ENCODE measurements at places on chromosomes 5 and 9.

GRCh38 chr5:110477911-110478310 is 248.6 kb downstream of the TMEM232 start:
- DNase-seq = no peak

- DNase-seq = no peak
These were observed 69.4 kb downstream of the TLE1 start for GRCh38 chr9:81620002-81620390.

DNA sequence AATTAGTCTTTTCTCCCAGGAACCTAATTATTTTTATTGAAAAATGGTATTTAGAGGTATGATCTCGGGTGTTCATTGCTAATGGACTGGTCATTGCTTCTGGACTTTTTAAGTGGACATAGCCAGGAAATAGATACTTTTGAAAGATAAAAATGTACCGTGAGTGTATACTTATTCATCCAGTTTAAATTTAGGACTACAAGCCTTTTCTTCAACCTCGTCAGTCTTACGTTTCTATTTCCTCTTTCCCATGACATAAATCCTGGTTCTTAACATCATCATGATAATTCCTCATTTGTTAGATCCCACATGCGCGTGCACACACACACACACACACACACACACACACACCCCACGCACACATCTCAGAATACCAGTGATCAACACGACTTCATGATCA is 15.1 kb downstream of the PDE8B start:
- no peak for DNase-seq

DNA sequence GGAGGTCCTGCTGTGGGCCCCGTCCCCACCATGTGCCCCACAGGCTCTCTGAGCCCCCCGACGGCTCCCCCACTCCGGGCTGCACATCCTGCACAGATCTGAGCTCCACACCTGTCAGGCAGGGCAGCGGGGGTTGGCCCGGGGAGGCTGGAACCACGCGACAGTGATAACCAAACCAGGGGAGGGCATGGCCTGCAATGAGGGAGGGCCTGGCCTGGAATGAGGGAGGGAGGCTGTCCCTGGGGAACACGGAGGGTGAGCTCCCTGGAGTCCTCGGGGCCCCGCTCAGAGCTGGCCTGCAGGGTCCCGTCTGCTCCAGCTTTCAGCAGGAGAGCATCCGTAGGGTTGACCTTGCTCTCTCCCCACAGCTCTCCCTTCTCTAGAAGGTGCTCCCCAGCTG is 30.5 kb downstream of the SLC9A3 start:
- DNase-seq = no peak

DNA sequence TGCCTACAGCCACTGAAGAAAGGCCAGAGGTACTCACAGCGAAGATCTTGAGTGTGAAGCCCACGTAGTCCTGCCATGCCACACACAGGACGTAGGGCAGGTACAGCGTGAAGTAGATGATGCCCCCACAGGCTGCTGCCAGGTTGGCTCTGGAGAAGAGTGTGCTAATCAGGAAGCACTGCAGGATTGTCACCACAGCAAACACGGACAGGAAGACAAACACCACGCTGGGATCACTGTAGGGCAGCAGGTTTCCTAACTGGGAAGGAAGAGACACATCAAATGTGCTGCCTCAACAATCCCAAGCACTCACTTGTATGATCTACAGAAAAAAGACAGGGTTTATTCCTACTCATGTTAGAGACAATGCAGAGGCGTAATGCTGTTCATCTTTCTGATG is 63.0 kb downstream of the NIPSNAP3B start:
- DNase-seq = no peak

DNA sequence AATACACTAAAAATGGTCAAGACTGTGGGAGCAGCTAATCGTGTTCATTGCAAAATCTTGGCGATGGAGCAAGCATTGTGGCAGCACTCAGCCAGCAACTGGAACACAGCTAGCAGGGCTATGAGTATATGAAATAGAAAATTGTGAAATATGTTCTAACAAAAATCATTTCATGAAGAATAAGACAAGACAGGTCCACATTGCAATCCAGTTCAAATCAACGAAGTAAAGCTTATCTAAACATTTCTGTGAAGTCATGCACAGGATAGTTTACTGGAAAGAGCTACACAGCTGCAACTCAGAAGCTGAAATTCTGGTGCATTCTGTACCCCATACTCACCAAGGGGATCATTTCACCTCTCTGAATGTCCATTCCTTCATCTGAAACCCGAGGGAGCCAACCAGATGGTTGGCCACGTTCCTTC is 5.3 kb upstream of the NFIL3 start:
- no peak for DNase-seq

DNA sequence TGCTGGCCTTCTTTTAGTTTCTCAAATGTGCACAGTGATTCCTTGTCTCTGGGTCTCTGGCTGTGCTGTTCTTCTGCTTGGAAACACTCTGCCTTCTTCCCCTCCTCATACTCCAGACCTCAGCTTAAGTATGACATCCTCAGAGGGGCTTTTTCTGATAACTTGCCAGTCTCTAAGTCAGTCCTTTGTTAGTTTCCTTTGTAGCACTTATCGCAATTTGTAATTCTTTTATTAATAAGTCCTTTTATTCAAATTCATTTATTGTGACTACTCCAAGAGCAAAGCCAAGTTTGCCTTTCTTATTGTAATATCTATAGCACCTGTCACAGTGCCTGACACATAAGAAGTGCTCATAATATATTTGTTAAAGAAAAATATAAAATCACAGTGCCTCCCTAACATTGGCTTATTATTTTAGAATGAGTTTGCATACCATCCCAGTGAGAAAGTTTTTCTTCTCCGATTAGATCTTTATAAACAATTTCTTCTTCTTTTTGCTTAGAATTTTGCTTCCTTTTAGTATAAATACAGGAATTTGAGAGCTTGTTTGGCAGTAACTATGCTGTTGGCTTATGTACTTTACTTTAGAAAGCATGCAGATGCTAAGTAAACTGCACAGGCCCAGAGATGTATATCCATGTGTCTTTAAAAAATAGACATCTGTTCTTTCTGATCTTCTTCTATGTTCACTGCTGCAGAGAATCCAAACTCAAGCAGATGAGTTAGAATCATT is 198.0 kb downstream of the GAS1 start:
- DNase-seq = no peak

DNA sequence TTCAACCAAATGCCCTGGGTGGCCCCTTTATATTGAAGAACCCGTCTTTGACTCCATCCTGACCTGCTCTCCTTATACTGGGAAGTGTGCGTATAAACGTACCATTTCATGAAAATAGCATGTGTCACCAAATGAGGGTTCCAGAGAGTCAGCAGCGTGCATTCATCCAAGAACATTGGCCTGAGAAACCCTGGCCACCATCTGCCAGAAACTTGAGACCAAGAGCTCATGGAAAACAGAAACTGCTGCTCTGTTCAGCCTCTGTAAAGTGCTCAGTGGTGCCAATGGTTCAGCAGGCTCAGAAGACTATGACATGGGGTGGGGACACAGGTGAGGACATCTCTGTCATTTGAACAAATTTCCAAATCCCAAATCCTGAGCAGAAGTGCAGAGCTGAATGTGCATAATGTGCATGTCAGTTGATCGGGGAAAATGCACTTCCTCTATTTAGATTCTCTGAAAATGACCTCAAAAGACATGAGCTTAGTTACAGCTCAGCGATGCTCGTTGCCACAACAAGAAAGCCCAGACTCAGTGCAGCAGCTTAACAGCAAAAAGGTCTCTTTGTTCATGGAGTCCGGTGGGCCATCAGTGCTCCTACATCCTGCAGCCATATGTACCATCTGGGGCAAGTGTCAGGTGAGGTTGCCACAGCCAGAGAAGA is 176.1 kb downstream of the ATPSCKMT start:
- DNase-seq = no peak

- no peak for DNase-seq
These were observed 231.9 kb downstream of the AP3B1 start for GRCh38 chr5:78062645-78063044.

GRCh38 chr5:56145106-56145505 is 88.0 kb downstream of the ANKRD55 start:
- DNase-seq = no peak

- no peak for DNase-seq
These were observed 131.8 kb upstream of the RGMB start for GRCh38 chr5:98641671-98642070.

DNA sequence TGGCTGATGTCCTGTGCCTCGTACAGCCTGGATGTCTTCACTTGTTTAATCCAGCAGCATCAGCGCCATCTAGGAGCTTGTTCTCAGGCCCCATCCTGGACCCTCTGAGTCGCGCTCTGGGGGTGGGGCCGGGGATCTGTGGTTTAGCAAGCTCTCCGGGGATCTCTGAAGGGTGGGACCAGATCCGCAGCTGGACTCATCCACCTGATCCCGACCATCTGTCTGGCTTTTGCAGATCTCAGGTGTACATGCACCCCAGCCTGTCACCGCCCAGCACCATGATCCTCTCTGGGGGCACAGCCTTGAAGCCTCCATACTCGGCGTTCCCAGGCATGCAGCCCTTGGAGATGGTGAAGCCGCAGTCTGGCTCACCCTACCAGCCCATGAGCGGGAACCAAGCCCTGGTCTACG is 15.1 kb upstream of the POMT1 start:
- no peak for DNase-seq

GRCh38 chr9:132988244-132989013 is 9.9 kb downstream of the GFI1B start:
- no peak for DNase-seq

- no peak for DNase-seq
These were observed 583 bp upstream of the AQP3 start for GRCh38 chr9:33447799-33448553.

DNA sequence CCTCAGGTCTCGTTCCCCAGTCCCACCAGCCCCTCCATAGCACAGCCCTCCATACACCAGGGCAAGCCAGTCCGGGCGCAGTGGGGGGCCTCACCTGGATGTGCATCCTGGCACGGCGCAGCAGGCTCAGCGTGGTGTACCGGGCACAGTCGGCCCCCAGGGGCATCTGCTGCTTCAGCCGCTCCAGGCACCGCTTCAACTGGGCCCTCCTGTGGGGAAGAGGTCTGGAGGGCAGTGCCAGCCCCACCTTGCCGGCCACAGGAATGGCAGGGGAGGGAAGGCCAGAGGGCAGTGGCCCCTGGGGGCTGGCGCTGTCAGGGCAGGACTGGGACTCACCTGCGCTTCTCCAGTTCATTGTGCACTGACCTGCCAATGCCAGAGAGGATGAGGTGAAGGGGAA is 1.4 kb downstream of the MXD3 start:
- no peak for DNase-seq

- no peak for DNase-seq
These were observed 164.6 kb upstream of the MEF2C start for GRCh38 chr5:89047571-89047970.

DNA sequence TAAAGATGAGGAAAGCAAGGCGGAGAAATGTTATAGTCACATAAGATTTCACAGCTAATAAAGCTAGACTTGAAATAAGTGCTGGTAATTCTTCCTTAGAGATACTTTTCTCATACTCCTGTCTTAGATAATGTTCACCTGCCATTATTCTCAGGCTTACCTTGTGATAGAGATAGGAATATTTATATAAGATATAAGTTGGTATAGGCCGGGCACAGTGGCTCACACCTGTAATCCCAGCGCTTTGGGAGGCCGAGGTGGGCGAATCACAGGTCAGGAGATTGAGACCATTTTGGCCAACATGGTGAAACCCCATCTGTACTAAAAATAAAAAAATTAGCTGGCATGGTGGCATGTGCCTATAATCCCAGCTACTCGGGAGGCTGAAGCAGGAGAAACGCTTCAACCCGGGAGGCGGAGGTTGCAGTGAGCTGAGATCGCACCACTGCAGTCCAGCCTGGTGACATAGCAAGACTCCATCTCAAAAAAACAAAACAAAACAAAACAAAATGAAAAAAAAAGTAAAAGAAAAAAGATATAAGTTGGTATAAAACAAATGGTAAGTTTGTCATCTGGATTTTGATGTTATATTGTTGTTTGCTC is 1918.4 kb downstream of the MAT2B start:
- DNase-seq = no peak

DNA sequence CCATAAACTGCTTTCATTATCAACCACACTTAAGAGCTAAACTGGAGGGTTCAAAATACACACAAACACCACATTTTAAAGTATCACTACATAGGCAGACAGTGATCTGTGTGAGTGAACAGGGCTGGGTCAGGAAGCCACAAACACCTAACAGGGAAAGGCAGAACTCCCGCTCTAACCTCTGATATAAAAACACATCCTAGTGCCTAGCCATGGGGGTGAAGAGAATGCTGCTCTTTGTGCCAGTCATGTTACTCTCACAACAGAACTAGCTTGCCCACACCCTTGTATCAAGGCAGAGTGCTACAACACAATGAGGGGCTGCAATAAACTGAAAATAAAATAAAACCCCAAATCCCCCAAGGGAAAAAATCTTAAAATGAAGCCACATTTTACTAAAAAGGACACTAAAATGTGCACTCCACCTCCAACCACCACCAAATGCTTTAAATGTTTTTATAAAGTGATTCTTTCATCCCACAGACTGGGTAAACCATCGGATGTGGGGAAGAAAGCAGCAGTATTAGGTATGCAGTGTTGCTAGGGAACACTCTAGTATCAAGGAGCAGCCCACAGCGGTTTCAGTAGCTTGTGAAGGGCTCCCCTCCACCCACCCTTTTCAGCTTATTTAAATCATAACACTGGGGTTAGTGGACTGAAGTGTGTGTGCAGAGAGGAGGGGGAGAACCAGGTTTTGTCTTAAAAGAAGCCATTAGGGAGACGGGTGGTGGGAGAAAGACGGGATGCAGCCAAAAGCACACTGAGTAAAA is 64.5 kb downstream of the TMEM161B start:
- DNase-seq = no peak

- no peak for DNase-seq
These were observed 1.7 kb upstream of the LTC4S start for GRCh38 chr5:179791881-179792611.

GRCh38 chr9:135040892-135041291 is 46.6 kb upstream of the OLFM1 start:
- DNase-seq = no peak

DNA sequence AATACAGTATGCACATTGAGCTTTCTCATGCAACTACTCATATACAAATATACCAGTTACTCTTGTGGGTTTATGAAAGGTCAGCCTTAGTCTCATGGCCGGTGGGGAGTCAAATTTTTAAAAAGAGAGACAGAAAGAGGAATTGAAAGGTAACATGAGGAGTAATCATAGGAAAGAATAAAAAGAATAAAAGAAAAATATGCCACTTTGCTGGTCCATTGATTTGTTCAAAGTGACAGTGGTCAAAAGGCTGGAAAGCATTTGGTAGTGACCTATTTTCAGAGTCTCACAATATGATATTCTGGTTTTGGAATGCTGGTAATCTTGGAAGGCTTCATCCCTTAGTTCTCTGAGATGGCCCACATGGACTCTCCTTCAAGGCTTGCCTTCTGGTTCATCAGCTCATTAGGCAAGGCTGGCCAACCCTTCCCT is 67.0 kb downstream of the ZNF366 start:
- no peak for DNase-seq

- no peak for DNase-seq
These were observed 6.6 kb downstream of the IDNK start for GRCh38 chr9:83629433-83630104.

DNA sequence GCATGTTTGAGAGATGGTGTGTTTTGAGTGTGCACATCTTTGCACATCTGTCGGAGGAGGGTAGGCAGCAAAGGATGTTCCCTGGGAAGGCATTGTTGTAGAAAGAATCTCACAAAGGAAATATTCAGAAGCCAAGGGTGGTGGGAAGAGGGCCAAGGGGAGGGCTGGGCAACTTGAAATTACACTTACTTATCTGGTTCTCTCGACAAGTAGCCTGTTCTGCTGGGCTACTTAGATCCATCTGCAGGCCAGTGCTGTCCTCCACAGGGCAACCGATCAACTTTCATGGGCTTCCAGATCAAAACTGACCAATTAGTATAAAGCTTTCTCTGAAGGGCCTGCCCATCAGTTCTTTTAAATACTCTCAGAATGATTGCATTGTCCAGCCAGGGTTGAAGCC is 495.2 kb downstream of the GADD45G start:
- DNase-seq = no peak
